ENCODE measurements at places on chromosomes 5 and 9.

GRCh38 chr5:135989686-135990085, 34.9 kb upstream of the LECT2 start:
- no peak for DNase-seq

DNA sequence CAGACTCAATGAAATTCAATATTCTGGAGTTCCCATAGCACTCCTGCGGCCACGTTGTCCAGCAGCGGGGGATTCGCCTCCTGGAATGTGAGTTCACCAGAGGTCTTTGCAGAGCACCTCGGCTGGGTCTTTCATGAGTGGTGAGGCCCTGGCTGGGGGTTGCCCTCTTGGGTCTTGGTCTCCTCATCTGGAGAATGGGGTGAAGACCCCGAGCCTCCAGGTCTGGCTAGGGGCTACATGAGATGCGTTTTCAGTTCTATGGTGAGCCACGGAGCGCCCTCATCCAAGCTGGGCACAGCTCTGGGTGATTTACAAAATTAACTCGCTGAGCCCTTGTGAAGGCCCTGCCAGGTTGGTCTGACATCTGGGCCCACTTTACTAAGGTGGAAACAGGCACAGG, 37.5 kb upstream of the RXRA start:
- DNase-seq, result no peak

- peak; percentile 47 for DNase-seq
Observed at GRCh38 chr9:34558919-34559623, 30.5 kb downstream of the CNTFR start.

- DNase-seq, result peak; percentile 54
Observed at GRCh38 chr9:115117999-115118878, at the start of gene TNC. Gene TNC, minus strand, starts transcription at chr9:115118157. Its CDS starts 27,139 bp downstream, at chr9:115091018.

- no peak for DNase-seq
Observed at GRCh38 chr5:38871790-38872551, 26.2 kb downstream of the OSMR start.

- DNase-seq, result no peak
Observed at GRCh38 chr5:87170799-87171198, 96.9 kb upstream of the RASA1 start.

GRCh38 chr9:109974918-109975276, 194.9 kb downstream of the PALM2AKAP2 start:
- DNase-seq, result no peak

DNA sequence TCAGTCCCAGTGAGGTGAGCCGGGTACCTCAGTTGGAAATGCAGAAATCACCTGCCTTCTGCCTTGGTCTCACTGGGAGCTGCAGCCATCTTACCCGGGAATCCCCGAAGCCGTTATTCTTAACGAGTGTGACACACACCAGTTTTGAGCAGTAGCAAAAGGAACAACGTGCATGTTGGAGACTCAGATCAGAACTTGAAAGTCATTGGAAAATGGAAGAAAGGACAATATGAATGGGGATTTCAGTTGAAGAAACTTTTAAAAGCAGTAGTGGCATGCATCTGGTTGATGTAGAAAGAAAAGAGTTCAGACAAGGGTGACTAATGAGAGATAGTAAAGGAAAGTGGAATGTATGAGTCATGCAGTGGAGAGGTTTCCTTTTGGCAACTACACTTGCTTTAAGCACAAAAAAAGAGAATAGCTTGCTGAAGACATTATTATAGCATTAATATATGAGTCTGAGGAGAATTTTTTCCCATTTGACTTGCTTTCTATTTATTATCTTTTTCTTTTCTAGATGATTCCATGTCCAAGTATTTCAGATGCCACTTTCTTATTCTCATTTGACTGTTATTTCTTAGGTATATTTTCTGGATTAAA, 44.4 kb upstream of the ANKDD1B start:
- no peak for DNase-seq

- peak; percentile 59 for DNase-seq
Observed at GRCh38 chr9:82961504-82962125, 101.3 kb downstream of the RASEF start.

GRCh38 chr5:14628346-14628745, 36.2 kb upstream of the OTULIN start:
- no peak for DNase-seq

GRCh38 chr5:66898241-66898995, 298.2 kb downstream of the CD180 start:
- no peak for DNase-seq

- DNase-seq, result no peak
Observed at GRCh38 chr9:114287763-114288192, 35.1 kb upstream of the ORM1 start.

DNA sequence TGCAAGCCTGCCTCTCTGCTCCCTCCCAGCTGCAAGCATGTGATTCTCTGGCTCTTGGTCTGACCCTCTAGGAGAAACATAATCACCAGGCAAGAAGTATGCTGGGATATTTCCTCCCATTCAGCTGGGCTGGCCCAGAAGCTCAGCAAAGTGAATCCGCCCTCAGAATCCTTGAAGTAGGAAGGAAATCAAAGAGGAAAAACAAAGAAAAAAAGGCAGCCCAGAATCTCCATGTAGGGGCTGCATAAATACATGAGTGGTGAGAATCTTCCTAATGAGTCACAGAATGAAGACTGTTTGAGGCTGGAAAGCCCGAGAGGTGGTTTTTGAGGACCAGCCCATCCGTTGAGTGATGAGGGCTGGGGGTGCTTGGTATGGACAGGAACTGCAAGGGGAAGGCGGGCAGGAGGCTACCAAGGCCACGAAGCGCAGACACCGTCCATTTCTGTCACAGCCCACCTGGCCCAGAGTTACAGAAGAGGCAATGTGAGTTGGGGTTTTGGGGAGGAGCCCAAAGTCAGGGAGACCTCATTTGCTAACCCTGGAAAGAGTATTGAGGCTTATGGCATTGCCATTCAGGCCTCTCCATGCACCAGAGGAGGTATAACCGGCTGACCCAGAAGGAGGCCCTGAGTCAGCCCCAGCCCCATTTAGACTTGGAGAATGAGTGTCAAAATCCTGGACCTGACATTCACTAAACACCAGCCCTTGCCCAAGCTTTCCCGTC, 33.4 kb upstream of the TGFBR1 start:
- DNase-seq, result no peak

DNA sequence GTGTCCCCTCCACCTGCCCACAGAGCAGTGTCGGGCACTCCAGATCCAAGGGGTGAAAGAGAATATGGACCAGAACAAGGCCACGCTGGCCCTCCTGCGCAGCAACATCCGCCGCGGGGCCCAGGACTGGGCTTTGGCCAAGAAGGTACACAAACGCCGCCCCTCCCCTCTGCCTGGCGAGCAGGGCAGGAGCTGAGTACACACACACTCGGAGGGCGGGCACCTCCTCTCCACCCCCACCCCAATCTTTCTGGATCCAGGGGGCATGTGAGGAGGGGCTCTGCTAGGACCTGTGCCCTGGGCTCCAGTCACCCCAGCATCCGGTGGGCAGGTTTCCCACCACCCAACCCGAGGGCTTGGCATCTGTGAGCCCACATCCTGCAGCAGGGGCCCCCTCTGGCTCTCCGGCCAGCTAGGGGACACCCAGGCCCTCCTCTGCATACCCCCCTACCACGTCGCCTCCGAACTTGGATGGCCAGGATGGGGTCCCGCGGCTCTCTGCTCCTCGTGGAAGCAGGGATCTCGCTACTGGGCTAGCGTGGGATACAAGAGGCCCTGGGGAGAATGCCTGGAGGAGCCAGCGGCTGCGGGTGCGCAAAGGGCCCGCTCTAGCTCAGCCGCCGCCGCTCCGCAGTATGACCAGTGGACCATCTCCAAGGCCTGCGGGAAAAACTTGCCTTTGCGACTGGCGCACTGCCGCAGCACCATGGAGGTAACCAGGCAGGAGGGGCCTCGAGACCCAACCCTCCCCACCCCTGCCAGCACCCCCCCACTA, 3.1 kb downstream of the CCDC183 start:
- DNase-seq, result no peak

DNA sequence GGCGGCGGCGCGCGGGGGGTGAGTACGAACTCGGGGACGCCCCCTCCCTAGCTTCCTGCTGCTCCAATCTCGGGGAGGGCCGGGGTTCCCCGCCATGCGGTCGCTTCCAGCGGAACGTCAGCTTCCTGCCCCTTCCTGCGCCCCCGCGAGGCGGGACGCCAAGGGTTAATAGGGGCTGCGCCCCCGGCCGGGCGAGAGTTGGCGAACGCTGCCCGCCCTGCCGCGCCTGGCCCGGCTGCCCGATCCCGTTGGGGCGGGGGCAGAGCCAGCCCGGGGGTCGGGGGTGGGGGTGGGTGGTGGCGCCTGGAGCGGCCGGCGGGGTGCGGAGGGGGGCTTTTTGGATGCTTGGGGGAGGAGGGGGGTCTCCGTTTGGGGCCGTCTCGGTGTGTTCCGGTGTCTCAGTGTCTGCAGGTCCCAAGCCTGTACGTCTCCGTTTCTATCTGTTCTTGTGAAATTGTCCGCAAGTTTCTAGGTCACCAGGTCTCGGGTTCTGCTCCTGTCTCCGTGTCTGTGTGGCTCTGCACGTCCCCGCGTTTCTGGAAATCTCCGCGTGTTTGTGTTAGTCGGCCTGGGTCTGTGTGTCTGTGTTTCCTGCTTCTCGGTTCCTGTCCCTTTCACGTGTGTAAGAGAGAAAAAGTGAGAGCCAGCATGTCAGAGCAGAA, 789 bp downstream of the COL27A1 start:
- no peak for DNase-seq

GRCh38 chr5:139164020-139164419, 34.1 kb downstream of the SIL1 start:
- no peak for DNase-seq

GRCh38 chr5:124932791-124933600, 186.6 kb upstream of the ZNF608 start:
- peak; percentile 61 for DNase-seq

GRCh38 chr9:89919171-89919681, 314.4 kb downstream of the GADD45G start:
- no peak for DNase-seq

GRCh38 chr5:123881759-123882244, 369.8 kb downstream of the CSNK1G3 start:
- DNase-seq, result no peak

GRCh38 chr9:6641561-6641960, 4.0 kb downstream of the GLDC start:
- DNase-seq, result no peak

GRCh38 chr9:112493393-112494137, 6.9 kb downstream of the KIAA1958 start:
- no peak for DNase-seq

GRCh38 chr5:145981589-145982571, 45.5 kb downstream of the SH3RF2 start:
- DNase-seq, result peak; percentile 57

DNA sequence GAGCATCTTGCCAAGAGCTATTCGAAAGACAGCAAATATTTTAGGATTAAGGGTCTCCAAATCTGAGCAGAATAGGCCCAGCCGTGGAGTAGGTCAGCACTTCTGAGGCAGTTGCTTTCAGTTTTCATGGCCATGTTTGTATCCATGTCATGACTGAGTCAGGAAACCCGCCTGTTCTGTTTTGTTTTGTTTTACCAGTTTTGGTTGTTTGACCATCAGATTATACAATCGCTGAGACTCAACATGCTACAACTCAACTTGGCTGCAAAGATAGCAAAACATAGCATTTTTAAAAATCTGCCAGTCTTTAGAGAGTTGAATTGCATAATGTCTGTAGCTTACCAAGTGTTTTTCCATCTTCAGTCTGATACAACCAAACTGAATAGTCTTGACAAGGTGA, 185.1 kb upstream of the ZNF462 start:
- no peak for DNase-seq

DNA sequence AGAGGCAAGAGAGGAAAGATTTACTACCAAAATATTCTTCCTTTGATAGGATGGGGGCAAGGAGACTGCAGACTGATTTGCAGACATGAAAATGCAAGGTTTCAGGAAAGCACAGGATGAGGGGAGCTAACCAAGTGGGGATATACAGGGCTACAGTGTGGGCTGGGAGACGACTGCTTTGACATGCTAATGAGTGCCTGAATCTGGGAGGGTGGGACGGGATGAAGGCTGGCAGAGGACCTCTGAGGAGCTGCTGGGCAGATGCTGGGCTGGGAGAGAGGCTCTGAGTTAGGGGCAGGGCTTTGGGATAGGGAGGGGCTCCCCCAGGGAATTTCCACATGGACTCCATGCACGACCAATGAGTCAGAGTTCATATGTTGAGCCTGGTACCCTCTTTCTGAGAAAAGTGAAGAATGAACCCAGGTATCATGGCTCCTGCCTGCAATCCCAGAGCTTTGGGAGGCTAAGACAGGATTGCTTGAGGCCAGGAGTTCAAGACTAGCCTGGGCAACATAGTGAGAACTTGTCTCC, 4.9 kb upstream of the CPLX2 start:
- no peak for DNase-seq

GRCh38 chr9:136059851-136060670, 35.0 kb downstream of the NACC2 start:
- no peak for DNase-seq

DNA sequence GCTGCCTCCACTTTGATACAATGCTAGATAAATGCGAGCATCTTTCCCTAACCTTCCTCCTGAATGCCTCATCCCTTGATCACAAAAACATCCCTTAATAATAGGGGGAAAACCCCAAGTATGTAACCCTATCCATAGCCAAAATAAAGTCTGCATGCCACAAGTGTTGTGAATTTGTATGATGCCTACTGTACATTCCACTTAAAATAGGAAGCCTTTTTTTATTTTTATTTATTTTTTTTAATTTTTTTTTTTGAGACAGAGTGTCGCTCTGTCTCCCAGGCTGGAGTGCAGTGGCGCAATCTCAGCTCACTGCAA, 207.0 kb downstream of the AOPEP start:
- no peak for DNase-seq

DNA sequence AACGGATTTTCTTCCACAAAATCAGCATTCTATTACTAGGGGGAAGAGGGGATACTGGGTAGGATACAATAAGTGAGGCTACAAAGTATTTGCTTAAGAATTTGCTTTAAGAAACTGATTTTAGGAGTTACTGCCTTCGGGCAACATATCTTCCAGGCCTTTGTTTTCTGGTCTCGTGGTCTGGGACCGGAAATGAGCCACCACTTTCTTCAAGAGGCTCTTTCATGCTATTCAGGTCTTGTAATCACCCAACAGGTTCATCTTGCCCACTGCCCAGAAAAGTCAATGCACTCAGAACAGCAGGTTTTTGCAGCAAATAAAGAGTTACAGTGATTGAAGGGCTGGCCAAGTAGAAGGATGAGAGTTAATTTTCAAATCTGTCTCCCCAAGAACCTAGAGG, 6.6 kb upstream of the AOPEP start:
- DNase-seq, result no peak
